ENCODE measurements at places on chromosomes 12 and 14.

DNA sequence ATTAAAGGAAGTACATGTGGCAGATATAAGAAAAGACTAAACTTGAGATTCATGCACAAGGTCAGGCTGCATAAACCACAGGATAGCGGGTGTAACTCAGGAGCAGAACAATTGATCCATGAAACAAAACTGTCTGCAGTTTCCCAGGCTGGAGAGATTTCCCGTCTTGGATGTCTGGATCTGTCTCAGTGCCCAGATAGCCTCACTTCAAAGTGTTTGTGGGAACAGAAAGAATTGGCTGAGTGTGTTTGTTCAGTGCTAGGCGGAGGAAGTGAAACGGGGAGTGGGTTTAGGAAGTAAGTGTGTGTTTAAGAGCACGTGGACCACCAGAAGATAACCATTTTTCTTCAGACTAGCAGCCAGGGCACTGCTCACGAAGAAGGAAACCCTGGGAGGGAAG, 1.4 kb upstream of the RNASE10 start:
- DNase-seq, result peak; percentile 76

GRCh38 chr12:125989696-125990095, 924.5 kb downstream of the AACS start:
- DNase-seq, result no peak

DNA sequence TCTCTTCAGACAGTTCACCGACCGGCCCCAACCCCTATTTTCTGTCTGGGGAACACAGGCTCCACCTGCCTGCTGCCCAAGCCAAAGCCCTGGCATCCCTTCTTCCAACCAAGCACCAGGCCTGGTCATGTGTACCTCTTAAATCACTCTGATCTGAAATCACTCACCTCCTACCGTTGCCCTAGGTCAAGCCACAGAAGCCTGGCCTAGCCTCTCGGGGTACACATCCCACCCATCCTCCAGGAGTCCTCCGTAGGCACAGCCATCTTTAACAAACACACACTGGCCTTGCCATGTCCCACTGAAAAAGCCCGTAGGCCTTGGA, 81.8 kb downstream of the IRF2BPL start:
- DNase-seq, result no peak

DNA sequence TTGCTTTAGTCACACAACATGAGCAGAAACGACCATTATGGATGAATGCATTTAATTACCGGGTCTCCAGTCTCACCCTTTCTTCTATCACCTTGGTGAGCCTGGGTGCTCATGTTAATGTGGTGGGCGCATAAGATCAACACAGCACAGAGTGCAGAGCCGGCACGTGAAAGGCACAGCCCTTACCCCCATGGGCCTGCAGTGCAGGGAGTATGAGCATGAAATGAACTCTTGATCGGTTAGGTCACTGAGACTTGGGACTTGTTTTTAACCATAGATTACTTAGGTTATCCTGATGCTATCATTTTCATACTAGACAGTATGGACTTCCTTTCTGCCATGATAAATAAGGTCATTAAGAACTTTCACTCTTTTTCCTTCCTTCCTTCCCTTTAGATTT, 156.8 kb downstream of the CRADD start:
- DNase-seq, result no peak

DNA sequence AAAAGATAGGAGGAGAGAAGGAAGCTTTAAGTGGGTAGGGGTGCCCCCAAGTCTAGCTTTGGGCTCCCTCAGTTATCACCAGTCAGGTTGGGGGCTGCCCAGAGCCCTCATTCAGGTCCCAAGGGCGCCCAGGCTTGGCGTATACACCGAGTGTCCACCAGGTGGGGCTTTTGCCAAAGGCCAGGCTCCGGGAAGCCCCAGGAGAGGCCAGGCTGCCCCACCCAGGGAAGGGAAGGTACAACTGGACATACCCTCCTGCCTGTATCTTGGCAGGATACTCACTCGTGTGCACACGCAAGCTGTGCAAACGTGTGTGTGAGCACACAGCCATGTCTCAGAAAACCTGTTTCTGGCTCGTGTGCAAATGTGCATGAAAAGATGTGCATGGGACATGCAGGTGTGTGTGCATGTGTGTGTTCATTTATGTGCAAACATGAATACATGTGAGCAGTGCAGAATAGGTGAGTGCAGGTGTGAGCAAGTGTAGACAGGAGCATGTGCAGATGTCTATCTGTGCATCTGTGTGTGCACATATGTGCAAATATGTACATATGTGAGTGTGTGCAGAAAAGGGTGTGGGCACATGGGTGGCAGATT, 103.9 kb upstream of the MYL2 start:
- DNase-seq, result peak; percentile 16

GRCh38 chr14:32023540-32023939, 53.6 kb upstream of the ARHGAP5 start:
- no peak for DNase-seq

- no peak for DNase-seq
Observed at GRCh38 chr12:121958541-121959240, 40.3 kb downstream of the CFAP251 start.

DNA sequence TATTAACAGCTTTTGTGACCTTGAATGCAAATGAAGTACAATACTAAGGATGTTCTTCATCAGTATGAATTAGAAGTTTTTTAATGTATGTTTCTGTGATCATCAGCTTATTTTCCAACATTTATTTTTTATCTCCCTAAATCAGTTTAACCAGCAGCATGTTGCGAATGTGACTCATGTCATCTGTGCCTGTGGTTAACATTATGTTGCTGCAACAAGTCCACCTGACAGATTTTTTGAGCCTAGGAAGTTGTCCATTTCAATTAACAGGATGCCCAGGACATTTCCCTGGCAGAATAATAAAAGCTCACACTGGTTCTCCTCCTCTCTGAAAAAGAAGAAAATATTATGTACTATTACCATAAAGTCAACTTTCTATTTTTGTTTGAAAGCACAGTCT, 155.5 kb downstream of the SYT1 start:
- no peak for DNase-seq

DNA sequence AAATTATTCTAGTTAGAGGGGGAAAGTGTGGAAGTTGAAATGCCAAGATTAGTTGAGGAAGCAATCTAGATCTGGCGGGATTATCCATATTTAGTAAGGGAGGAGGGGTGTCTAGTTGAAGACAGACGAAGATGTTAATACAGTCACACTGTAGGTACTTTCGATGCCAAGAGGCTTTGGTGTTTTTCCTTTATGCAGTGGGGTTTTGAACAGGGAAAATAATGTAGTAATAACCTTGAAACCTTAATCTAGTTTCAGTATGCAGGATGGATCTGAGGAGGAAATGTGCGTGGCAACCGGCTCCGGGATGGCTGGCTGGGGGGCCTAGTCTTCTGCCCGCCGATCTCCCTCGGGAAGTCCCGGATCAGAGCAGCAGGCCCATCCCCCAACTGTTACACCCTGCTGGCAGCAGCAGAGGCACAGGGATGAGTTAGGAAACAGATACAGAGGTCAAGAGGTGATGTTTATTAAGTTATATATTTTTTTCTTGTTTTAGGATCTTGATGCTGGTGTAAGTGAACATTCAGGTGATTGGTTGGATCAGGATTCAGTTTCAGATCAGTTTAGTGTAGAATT, 27.4 kb downstream of the MDM2 start:
- no peak for DNase-seq

DNA sequence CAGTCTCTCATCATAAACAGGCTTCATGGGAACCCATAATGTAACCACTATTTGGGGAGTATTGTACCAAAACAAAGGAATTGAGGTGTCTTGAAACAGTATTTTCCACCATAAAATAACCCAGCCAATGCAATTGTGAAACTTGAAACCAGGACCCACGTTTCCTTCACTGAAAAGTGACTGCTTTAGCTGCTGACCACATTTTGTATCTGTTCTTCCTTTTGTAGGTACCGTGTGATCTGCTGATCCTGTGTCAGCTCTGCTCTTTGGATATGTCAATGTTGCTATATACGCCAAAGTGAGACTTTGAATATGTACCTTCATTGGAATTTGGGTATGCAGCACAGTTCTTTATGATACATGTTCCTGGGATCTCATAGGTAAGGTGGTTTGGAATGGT, 95.1 kb upstream of the CNTN1 start:
- no peak for DNase-seq

GRCh38 chr14:92323011-92323915, at the start of gene SLC24A4:
SLC24A4 (plus strand) TSS chr14:92323165; CDS start chr14:92323831, 666 bp downstream.
- peak; percentile 13 for DNase-seq

GRCh38 chr14:74571441-74571841, 40.6 kb downstream of the LTBP2 start:
- DNase-seq, result no peak

DNA sequence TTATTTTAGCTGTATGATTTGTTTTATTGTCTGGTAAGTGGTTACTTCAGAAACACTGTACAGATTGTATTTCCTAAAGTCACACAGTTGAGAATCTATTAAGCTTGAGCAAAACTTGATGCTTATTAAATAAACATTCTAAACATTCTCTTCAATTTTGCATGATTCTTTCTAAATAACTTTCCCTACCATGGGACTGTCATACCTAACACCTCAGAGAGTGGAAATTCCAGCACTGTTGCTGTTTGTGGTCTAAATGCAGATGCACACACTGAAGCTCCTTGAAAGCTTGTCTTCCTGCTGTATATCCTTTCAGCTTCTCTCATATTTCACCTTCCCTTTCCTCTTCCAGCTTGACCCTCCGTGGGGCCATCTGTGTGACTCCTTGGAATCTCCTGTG, 392.0 kb downstream of the LRIG3 start:
- no peak for DNase-seq

DNA sequence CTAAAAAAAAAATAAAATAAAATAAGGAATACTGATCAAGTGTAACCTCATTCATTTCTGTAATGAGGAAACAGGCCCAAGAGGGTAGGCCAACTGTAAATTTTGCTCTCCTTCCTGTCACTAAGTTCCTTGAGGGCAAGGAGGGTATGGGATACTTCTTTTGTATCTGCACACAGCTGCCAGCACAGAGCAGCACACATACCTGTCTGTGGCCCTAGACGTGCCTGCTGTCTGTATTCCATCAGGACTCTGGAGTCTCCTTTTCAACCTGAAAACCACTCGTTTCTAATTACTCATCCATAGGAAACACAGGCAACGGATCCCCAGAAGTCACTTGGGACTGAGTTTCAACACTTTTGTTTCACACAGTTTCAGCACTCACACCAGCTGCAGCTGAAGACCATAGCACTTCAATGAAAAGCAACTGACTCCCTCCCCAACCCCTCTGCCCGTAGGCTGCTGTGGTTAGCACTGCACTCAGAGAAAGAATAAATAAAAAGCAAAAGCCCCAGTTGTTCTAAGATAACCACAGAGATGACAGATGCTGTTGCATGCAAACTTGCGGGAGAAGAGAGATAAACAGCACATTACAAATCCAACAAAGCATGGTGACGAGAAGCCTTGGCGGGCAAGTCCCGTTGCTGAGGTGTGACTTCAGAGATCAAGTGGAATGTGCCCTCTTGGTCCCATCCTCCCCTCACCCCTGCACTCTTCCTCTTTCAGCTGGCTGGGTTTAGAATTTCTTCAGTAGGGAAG, 24.9 kb downstream of the CRACR2A start:
- DNase-seq, result no peak

DNA sequence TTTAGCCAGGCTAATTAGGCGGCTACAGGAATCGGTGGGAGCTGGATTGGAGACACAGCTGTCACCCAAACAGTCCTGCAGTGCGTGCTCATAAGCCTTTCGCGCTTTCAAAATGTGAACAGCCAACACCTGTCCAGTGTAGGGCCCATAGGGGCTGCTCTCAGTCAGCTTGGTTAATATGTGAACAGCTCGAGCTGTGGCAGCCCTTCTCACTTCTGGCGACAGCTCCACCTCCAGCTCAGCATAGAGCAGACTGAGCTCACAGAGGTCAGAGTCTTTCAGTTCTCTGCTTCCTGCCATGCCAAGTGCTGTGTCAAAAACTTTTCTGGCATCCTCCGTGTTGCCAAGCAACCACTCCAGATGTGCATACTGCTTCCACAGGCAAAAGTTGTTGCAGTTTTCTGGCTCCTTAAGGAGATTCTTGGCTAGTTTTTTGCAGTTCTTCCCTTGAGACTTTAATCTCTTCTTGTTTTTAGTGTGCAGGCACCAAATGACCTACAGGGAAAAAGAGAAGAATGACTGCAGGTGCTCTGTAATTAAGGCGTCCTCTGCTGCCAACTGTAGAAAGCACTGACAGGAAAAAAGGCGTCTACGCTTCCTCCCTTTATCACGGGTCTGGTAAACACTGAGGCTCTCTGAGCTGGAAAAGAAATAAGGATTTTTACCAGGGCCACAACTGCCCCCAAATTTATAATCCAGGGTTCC, 32.5 kb downstream of the PSMC1 start:
- peak; percentile 32 for DNase-seq

- DNase-seq, result no peak
Observed at GRCh38 chr12:84172823-84173424, 739.7 kb downstream of the SLC6A15 start.

DNA sequence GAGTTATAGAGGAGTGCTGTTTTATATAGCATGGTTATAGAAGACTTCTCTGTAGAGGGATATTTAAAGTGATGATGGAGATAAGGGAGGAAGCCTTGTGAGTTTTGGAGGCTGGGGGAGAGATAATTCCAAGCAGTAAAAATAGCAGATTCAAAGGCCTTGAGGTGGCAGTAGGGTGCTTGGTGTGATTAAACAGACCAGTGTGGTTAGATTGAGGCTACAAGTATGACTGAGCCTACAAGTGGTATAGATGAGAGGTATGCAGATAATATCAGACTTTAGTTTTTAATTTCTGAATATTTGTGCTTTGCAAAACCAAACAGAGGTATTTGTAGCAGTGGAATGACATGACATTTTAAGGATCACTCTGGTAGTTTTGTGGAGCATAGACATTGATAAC, 20.3 kb downstream of the FANCM start:
- DNase-seq, result no peak

- DNase-seq, result no peak
Observed at GRCh38 chr12:40194846-40195245, 30.0 kb upstream of the LRRK2 start.

DNA sequence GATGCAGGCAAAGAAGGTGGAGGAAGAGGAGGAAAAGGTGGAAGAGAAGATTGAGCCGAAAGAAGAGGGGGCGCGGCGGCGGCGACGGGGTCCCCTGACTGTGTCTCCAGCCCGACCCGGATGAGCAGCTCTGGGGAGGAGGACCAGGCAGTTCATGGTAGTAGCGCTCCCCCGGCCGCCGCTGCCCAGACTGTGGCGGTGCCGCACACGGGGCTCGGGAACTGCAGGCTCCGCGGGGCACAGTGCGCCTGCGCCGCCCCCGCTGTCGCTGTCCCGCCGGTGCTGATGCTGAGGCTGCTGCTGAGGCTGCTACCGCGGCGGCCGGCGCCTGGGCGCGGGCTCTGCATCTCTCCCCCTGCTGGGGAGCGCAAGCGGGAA, at the start of gene KCNH5:
TSS of gene KCNH5 (minus strand) at position 225 of the 378 bp plus-strand sequence. CDS start 272 bp downstream, outside the sequence.
- DNase-seq, result no peak

DNA sequence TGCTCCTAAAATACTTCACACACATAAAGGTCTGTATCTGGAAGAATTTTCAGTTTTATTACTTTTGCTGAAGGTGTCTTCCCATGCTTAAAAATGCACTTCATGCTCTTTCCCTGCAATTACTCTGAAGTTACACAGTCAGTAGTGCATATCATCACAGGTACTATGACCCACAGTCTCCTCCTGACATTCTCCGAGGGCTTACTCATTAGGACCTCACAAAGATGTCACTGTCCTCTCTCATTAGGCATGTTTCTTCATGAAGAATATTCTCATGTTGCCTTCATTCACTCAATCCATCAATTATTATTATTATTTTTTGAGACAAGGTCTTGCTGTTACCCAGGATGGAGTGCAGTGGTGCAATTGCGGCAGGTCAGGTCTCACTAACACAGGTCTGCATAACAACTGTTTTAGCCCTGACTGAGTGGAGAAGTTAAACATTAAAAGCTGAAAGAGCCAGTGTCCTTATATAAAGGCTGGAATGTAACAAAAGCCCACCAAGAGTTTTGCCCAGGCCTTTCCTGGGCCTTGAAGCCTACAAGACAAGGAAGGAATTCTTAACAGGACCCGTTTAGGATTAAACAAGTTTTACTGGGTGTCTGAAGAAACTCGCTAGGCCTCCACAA, 119.5 kb upstream of the WSCD2 start:
- no peak for DNase-seq
